ENCODE measurements at places on chromosomes 6 and 20.

- no peak for DNase-seq
These were observed 86.9 kb upstream of the FRMD1 start for GRCh38 chr6:168165891-168166290.

- no peak for DNase-seq
These were observed 859.8 kb downstream of the MAFB start for GRCh38 chr20:39829256-39829655.

DNA sequence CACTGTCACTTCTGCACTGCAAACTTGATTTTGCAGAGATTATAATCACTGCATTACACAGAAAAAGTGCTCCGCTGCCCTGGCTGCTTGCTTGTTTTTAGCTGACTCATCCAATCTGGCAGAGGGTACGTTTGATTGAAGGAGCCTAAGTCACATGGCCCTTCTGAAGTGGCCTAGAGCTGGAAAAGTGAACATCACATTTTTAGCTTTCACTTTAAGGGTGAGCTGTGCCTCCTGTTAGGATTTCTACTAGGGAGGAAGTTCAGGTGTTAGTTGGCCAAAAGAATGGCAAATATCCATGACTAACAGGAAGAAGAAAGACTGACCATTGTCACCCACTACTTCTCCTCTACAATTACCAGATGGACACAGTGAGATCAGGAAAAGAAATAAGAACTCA lies 889.1 kb upstream of the MAP3K7 start:
- DNase-seq, result no peak

- no peak for DNase-seq
These were observed 87.1 kb upstream of the SALL4 start for GRCh38 chr20:51889466-51889865.

- peak; percentile 17 for DNase-seq
These were observed 34.0 kb downstream of the TRERF1 start for GRCh38 chr6:42417641-42418112.

DNA sequence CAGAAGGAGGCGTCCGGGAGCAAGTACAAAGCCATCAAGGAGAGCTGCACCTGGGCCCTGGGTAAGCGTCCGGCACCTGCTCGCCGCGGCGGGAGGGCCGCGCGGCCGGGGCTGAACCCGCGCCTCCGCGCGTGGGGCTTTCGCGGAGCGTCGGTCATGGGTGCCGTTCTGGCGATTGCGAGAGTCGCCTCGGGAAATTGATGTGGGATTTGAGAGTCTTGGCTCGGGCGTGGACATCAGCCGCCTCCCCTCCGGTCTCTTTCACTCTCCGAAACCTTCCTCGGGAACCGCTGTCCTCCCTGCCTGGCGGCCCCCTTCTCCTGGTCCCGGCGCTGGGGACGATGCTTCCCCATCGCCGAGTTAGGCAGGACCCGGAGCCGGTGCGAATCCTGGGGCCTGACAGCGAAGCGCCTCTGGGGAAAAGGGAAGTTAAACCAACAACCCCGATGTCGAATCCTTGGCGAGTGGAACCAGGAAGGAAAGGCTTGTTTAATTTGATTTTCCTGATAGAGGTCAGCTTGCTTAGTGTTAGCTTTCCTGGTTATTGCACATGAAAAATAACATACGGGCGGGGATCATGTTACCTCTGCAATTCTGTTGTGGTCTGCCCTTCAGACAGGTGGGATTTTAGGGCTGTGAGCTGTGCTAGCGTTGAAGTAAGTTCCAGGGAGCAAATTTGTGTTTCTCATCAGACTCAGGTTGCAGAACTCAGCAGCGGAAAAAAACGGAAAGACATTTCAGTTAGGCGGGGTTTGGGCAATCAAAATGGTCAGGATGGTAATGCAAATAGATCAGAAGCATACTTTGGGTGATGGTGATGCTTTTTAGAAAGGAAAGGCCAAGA lies 594 bp downstream of the ARFGEF3 start:
- DNase-seq, result no peak

DNA sequence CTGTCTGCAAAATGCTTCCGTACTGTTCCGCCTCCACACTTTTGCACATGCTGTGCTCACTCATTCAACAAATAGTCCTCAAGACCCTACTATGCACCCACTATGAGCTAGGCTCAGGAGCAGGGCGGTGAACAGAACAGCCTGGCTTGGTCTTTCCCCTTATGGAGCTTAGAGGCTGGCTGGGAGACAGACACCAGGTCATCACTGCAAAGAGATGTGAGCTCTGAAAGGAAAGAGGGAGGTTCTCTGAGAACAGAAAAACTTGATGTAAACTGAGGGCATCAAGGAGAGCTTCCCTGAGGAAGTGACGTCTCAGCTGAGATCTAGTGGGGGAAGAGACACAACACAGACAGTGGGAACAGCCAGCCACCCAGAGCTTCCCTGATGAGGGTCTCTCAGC lies 31.0 kb upstream of the TGM2 start:
- no peak for DNase-seq

DNA sequence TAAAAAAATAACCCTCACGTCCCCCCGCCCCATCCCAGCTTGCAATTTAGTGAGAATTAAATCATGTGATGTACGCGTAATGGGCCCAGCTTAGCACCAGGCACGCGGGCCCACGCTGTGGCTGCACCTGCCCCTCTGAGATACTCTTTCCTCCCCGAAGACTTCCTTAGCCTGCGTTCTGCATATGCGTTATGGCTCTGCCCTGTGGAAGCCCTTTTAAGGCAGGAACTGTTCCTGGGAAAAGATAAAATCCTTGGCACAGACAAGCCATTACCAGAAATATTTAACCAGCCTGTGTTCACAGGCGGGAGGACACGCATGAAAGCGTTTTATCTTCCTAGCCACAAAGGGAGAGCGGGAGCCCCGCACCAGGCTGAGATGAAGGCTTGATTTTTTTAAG lies 311.0 kb downstream of the LRFN2 start:
- DNase-seq, result no peak

GRCh38 chr6:49531774-49532569 lies 18.5 kb upstream of the C6orf141 start:
- no peak for DNase-seq

DNA sequence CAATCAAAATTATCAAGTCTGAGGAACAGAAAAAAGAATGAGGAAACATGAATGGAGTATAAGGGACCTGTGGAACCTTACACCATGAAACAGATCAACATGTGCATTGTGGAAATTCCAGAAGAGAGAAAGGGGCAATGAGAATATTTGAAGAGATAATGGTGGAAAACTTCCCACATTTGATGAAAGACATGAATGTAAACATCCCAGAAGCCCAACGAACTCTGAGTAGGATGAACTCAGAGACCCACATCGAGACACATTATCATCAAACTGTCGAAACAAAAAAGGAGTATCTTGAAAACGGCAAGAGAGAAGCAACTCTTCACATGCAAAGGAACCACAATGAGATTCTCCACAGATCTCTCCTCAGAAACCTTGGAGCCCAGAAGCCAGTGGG lies 371.1 kb downstream of the CDKAL1 start:
- no peak for DNase-seq

DNA sequence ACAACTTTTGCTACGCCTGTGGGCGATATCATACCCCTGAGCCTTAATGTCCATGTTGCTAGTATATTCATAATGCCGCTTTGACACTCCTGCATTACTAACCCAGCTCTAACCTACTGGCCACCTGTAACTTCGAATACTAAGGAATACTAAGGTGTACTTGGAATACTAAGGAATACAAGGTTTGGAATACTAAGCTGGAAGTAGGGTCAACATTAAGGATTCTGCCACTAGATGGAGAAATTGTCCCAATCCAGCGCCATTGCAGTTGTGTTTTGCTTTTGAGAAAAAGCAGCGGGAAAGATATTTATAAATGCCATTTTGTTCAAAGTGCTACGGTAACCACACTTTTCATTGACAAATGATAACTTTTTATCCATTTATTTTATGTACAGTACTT lies 10.7 kb downstream of the TBXT start:
- DNase-seq, result no peak

DNA sequence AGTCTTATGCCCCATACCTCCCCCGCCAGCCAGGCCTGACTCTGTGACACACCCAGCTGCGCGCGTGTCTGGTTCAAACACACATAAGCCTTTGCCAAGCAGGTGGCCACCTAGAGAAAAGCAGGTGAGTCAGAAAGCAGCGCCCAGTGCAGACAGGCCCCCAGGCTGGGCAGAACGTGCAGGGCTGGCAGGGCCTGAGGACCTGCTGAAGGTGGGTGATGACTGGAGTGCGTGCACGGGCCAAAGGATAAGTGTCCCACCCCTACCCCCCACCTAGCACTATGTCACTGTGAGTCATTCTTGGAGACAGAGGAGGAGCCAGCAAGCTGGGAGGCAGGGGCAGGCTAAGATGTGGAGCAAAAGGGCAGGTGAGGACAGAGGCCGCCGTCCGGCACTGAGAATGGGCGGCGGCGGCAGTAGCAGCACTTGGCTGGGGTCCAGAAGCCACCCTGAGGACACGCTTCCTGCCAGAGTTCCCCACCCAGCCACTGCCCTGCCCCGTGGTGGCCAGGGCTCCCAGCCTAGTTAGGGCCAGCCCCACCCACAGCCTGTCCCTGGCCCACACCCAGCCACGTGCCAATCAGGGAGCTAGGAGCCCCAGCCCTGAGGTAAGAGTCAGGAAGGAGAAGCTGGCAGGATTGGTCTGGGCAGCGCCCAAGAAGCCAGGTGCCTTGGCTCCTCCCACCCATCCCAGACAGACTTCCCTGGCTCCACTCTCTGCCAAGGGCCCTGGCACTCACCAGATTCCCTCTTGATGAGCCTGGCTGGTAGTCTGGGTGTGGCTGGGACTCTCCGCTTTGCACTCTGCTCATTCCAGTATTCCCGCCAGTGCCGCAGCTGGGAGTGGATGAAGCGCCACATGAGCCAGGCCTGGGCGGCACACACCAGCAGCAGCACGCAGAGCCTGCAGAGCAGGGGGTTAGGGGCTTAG lies 72.7 kb downstream of the TRAM2 start:
- DNase-seq, result no peak

DNA sequence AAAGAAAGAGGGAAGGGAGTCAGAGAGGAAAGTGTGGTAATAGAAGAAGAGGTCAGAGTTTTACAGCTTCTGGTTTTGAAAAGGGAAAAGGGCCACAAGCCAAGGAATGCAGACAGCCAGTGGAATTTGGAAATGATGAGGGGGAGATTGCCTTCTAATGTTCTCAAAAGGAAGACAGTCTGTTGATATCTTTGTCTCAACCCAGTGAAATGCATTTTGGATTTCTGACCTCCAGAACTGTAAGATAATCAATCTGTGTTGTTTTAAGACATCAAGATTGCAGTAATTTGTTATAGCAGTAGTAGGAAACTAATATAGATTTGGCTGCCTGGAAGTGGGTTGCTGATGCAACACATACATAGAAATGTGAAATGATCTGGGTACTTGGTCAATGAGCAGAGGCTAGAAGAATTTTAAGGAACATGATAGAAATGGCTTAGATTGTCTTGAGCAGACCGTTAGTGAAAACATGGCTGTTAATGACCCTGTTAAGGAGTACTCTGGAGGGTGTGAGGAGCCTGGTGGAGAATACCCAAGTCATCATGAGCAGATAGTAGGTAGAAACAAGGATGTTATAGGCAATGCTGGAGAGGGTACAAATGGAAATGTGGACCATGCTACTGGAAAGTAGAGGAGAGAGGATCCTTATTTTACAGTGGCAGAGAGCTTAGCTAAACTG lies 255.8 kb upstream of the RAB32 start:
- DNase-seq, result no peak

GRCh38 chr6:82487895-82488294 lies 124.3 kb downstream of the TPBG start:
- DNase-seq, result no peak

DNA sequence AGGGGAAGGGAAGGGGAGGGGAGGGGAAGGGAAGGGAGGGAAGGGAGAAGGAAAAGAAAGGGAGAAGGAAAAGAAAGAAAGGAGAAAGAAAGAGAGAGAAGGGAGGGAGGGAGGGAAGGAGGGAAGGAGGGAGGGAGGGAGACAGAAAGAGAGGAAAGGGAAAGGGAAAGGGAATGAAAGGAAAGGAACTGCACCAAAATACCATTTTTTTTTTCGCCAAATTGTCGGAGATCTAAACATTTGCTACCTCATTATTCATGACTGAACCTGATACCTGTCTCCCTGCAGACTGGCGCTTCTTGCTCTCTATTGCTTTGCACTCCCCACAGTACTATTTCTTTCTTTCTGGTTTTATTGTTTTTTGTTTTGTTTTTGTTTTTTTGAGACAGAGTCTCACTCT lies 117.3 kb upstream of the LGSN start:
- DNase-seq, result no peak

- no peak for DNase-seq
These were observed 37.6 kb upstream of the CHMP4B start for GRCh38 chr20:33773412-33774089.

DNA sequence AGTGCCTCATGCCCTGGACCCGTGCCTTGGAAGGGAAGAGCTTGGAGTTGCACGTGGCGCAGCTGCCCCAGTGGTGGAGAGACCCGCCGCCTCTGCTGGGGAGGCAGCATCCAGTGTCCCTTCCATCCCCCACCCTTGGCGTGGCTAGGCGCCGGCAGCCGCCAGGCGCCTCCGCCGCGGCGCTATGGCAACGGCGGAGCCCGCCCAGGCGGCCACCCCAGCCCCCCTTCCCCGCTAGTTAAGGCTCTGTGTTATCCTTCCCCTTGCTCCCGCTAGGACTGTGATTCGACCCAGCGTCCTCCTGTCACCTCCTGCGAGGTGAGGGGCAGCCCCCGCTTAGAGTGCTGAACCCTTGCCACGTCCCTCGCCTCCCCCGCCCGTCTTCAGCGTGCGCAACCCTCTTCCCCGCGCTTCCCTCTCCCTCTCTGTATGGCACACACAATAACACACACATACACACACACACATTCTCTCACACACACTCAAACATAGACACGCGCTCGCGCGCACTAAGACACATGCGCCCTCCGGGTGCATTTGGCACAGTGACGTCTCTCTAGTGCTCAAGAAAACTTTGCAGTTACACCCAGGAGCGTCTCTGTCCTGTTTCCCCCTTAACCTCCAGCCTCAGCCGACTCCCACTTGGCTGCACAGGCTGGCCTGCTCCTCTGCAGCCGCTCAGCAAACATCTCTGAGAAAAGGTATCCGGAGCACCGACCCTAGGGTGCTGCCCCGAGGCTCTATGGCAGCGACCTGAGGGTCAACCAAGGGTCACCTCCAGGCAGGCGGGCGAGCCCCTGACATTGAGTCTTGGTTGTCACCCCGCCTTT lies 8.5 kb downstream of the GRIK2 start:
- DNase-seq, result no peak

- peak; percentile 44 for DNase-seq
These were observed 679 bp upstream of the PPDPF start for GRCh38 chr20:63519668-63520503.

GRCh38 chr6:118252474-118252873 lies 295.6 kb upstream of the PLN start:
- DNase-seq, result no peak
